ENCODE measurements at places on chromosomes 13 and 19.
A peak's percentile ranks its signal among the peaks of the same experiment; 100 is the strongest.

DNA sequence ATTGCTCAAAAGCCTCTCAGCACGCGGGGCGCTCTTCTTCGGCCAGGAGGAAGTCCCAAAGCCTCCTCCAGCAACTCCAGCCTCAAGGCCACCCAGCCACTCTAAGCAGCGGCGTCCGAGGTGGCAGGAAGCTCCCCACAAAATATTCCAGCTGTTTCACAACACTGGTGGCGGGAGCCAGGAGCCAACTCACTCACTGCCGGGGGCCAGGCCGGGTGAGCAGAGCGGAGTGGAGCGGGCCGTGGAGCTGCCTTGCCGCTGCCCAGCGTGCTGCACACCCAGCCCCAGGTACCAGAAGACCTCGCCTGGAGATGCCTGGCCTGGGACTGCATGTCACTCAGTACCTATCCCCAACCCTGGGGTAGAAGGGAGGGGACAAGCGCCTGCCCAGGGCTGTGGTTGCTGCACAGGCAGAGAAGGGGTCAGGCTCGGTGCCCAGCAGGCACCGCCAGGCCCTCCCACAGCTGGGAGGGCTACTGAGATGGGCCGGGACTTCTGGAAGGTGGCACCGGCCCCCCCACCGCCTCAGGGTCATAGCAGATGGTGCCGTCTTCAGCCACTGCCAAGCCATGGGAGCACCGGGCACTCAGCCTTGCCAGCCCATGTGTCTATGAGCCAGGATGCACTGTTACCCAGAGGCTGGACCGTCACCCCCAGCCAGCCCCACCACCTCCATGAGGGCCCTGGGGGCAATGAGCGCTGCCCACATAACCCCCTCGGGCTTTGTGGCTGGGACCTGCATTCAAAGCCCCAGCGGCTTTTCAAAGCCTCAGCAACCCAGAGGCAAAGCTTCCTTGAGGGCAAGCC lies 59.2 kb downstream of the MLLT1 start:
- DNase-seq: no peak

GRCh38 chr13:79227418-79227817 lies 178.6 kb downstream of the RBM26 start:
- no peak for DNase-seq

DNA sequence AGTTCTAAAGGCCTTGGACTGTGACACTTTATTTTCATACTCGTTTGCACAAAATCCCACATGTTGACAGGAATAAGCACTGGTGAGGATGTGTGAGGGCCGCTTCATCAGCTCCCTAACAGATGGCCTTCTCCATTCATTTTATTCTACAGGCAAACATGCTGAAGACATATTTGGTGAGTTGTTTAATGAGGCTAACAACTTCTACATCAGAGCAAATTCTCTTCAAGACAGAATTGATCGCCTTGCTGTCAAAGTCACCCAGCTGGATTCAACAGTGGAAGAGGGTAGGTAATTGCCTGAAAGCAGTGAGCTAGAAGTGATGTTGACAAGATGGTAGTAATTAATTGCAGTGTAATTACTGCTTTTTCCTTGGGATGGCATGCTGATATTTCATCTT lies 95.7 kb downstream of the GPR12 start:
- no peak for DNase-seq

GRCh38 chr19:30784850-30785457 lies 412.8 kb downstream of the ZNF536 start:
- DNase-seq: peak; percentile 72

DNA sequence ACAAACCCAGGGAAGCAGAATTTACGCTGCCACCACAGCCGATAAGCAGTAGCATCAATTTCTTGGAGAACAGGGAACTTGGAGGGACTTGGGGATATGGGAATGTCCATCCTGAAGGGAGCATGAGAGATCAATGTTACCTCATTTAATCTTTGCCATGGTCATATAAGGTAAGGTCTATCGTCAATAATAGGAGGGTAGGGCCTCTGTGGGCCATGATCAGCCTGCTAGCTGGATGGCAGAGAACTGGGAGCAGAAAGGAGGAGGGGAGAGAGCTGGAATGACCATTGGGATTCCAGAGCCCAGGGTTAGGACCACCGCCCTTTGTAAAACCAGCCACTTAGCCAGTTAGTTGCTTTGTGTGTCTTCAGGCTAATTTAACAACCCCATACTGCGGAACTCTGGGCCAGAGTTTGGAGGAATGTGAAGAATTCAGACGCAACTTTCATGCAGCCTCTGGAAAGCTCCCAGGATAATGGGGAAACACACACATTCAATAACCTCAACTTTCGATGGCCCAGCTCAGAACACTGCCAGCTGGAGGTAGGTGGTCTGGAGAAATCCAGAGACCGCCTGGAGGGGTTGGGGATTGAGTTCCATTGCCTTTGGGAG lies 40.3 kb downstream of the ZNF557 start:
- no peak for DNase-seq

DNA sequence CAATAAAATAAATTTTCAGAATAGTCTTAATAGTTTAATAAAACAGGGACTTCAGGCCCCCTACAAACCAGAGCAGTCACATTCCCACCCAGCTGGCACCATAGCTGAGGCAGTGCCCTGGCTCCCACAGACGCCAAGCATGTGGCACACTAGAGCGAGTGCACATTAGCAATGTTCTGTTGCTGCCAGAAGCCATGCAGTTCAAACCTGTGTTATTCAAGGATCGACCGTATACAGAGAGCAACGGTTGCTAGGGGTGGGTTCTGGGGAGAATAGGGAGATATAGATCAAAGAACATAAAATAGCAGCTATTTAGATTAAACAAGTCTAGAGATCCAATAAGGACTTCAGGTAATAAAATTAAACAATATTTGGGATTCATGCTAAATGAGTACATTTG lies 419.3 kb upstream of the KLHL1 start:
- no peak for DNase-seq

DNA sequence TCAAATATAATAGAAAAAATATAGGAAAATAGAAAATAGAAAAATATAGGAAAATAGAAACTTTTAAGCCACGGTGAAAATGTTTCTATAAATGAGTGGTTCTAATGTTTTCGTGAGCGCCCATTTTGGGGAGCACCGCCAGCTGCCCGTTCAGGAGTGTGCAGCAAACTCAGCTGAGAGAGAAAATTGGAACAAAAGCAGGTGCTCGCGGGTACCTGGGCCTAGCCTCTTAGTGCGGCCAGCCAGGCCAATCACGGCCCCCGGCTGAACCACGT lies 204 bp upstream of the PDX1 start:
- no peak for DNase-seq

- DNase-seq: no peak
These were observed 16.7 kb downstream of the YIPF2 start for GRCh38 chr19:10911579-10912363.
